H9 (cell line): ENCODE measurements at places on chromosomes 2 and 18. TPM values are rescaled to one million over a fixed set of nuclear protein-coding genes. Genes with fewer than 3 reads are reported as not detected.

GRCh38 chr2:232323328-232323650, 55.3 kb upstream of the ALPP start:
- H3K27me3 ChIP-seq, result no peaks in the 10 kb centered on the region
- no peak overlapping the region for H3K4me3 ChIP-seq
- H3K36me3 ChIP-seq, result no peaks in the 10 kb centered on the region
- DNase-seq, result no peak
- no peak overlapping the region for H3K27ac ChIP-seq

CROCC2 gene
- total RNA-seq, result not detected in 2 replicates

IL36B gene
- not detected in 2 replicates for total RNA-seq

DNA sequence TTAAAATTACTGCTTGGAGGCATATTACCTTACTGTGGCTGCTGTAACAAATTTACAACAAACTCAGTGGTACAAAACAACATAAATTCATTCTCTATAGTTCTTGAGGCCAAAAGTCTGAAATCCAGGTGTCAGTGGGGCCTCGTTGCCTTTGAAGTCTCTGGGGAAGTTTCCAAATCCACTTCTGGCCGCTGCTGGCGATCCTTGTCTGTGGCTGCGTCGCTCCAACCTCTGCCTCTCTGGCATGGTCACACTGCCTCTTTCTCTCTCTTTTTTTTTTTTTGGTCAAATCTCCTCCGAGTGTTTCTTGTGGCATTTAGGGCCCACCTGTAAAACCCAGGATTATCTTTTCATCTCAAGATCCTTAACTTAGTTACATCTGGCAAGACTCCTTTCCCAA, 182.8 kb downstream of the ST6GAL2 start:
- H3K4me3 ChIP-seq, result no peak overlapping the region
- H3K36me3 ChIP-seq, result no peaks in the 10 kb centered on the region
- H3K27ac ChIP-seq, result no peak overlapping the region
- no peaks in the 10 kb centered on the region for H3K27me3 ChIP-seq
- no peaks in the 10 kb centered on the region for H3K4me1 ChIP-seq

- no peaks in the 10 kb centered on the region for H3K27me3 ChIP-seq
- no peaks in the 10 kb centered on the region for H3K36me3 ChIP-seq
- no peaks in the 10 kb centered on the region for H3K4me1 ChIP-seq
- H3K27ac ChIP-seq, result no peak overlapping the region
- H3K4me3 ChIP-seq, result no peak overlapping the region
Observed at GRCh38 chr18:55633032-55633431, 45.0 kb upstream of the TCF4 start.

WDR35 gene
- 16.2 and 16.7 TPM in 2 replicates for total RNA-seq

GPR148 gene
- not detected in 2 replicates for total RNA-seq

DNA sequence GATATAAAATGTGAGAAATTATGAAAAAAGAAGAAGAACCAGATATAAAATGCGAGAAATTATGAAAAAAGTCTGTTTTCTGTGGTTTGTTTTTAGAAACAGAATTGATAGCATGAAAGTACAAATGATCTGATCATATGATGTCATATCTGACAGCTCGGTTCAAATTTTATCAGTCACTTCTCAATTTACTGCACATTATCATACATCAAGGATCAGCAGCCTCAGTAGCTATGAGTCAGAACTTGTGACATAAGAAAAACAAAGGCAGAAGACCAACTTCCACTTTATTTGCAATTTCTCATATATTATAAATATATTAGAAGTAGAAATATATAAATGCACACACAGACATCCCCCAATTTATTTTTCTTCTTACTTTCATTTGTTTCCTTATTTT, 634.0 kb downstream of the LRP1B start:
- no peaks in the 10 kb centered on the region for H3K27me3 ChIP-seq
- no peaks in the 10 kb centered on the region for H3K4me1 ChIP-seq
- no peak overlapping the region for H3K27ac ChIP-seq
- no peak overlapping the region for H3K4me3 ChIP-seq
- H3K36me3 ChIP-seq, result no peaks in the 10 kb centered on the region

- H3K4me1 ChIP-seq, result no peaks in the 10 kb centered on the region; the same call in 1 of the 2 replicates
- H3K27me3 ChIP-seq, result no peaks in the 10 kb centered on the region
- no peak overlapping the region for H3K27ac ChIP-seq
- DNase-seq, result no peak
Observed at GRCh38 chr2:203591642-203592041, 56.5 kb upstream of the RAPH1 start.

G6PC2 gene
- not detected in 2 replicates for total RNA-seq

ZSWIM2 gene
- total RNA-seq, result not detected in 2 replicates

GRCh38 chr2:4053769-4054493, 350.6 kb downstream of the DCDC2C start:
- H3K4me1 ChIP-seq, result no peaks in the 10 kb centered on the region
- peaks cover 10% of the 10 kb centered on the region; the same call in 1 of the 2 replicates for H3K36me3 ChIP-seq
- H3K4me3 ChIP-seq, result no peak overlapping the region
- no peak for DNase-seq
- H3K27me3 ChIP-seq, result no peaks in the 10 kb centered on the region
- H3K27ac ChIP-seq, result no peak overlapping the region

DNA sequence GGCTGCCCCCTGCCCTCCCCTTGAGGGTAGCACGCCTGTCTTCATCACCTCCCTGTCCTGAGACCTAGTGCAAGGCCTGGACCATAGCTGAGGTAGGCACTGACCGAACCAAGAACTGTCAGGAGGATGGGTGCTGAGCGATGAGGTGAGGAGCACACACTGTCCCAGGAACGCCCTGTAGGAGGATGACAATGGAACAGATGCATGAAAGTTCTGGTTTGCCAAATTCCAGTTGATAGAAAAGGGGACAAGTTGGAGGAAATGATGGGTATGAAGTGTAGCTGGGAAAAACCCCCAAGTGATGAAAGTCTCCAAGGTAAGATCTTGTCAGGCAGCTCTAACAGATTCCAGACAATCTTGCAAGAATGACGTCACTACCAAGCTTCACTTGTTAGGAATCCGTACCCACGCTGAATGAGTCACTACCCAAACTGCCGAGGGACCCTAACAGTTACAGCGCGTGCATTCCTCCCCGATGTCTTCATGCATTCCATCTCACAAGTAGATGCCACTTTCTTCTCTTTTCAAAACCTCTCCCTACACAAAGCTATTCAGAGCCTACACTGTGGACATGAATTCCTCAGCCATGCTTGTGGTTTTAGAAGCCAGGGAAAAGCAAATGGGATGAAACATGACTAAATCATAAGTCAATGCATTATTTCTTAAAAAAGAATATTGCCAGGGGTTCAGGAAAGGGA, 27.6 kb downstream of the MRPL33 start:
- no peaks in the 10 kb centered on the region for H3K36me3 ChIP-seq
- no peaks in the 10 kb centered on the region for H3K27me3 ChIP-seq
- H3K4me1 ChIP-seq, result no peaks in the 10 kb centered on the region

DNA sequence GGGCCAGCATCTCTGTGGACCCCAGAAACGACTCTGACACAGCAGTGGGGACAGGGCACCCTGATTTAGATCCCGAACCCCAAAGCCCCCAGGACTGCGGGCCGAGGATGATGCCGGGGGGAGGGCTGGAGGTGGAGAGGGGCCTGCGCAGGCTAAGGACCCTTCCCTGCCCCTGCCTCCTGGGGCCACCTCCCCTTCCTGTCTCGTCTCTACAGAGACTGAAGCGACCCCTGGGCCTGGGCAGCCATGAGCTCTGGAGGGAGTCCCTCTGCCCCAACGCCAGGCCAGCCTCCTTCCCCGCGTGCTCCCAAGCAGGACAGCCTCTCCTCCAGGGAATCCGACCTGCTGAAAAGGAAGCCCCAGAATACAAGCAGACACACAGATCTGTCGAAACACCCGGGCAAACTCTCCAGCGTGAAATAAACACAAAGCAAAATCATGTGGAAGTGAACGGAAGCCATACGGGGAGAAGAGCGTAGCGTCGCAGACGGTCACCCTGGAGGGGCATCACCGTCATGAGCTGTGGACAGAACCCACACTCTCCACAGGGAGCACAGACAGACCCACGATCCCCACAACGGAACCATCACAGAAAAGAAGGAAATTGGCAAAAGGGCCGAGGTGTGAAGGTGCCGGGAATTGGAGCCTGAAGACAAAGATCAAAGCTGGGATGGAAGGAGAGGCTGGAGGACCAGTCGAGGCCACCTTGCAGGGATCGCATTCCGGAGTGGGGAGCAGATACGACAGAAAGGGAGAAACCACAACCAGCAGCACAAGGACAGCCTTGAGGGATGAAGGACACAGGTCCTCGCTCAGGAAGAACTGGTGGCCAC, 51.0 kb upstream of the CTDP1 start:
- DNase-seq, result no peak
- H3K27ac ChIP-seq, result no peak overlapping the region
- H3K4me3 ChIP-seq, result no peak overlapping the region
- peaks cover 3% of the 10 kb centered on the region; the same call in 2 of the 3 replicates for H3K36me3 ChIP-seq

- H3K36me3 ChIP-seq, result no peaks in the 10 kb centered on the region; the same call in 2 of the 3 replicates
- peak overlapping the region; percentile 72 for H3K4me3 ChIP-seq
Observed at GRCh38 chr2:104862058-104862941, 8.4 kb downstream of the POU3F3 start.

DNA sequence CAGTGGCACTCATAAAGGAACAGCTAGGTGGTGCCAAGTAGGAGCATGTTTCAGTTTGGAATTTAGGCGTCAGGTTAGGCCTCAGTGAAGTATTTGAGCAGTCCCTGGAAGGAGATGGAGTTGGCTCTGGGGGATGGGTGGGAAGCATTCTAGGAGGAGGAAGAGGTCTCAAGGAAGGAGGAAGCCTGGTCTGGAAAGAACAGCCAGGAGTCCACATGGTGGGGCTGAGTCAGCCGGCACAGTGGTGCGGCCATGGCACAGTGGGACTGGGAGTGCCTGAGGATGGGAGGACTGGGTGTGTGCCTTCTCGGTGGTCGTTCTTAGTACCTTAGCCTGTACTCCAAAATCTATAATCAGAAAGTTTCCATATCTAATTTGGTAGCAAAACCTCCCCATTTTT, 373.3 kb downstream of the PTPRM start:
- no peaks in the 10 kb centered on the region; the same call in 1 of the 2 replicates for H3K27me3 ChIP-seq
- DNase-seq, result no peak
- no peaks in the 10 kb centered on the region for H3K4me1 ChIP-seq
- no peaks in the 10 kb centered on the region for H3K36me3 ChIP-seq

KLHL41 gene
- not detected in 2 replicates for total RNA-seq

GRCh38 chr18:7367336-7367735, 136.4 kb downstream of the LRRC30 start:
- no peak overlapping the region for H3K27ac ChIP-seq
- no peaks in the 10 kb centered on the region for H3K27me3 ChIP-seq
- no peak overlapping the region for H3K4me3 ChIP-seq
- H3K4me1 ChIP-seq, result no peaks in the 10 kb centered on the region
- no peaks in the 10 kb centered on the region; the same call in 2 of the 3 replicates for H3K36me3 ChIP-seq
- DNase-seq, result peak; percentile 43

GRCh38 chr2:150441226-150441625, 46.2 kb downstream of the RND3 start:
- H3K36me3 ChIP-seq, result peaks cover 10% of the 10 kb centered on the region
- no peak for DNase-seq
- H3K27me3 ChIP-seq, result no peaks in the 10 kb centered on the region
- H3K4me1 ChIP-seq, result no peaks in the 10 kb centered on the region

- no peaks in the 10 kb centered on the region for H3K4me1 ChIP-seq
- H3K27me3 ChIP-seq, result no peaks in the 10 kb centered on the region
Observed at GRCh38 chr2:11932962-11933361, 186.5 kb downstream of the LPIN1 start.

FBXO41 gene
- total RNA-seq, result 15.4 and 16.2 TPM in 2 replicates

GRCh38 chr2:30631051-30631671, 176.1 kb downstream of the CAPN13 start:
- no peak for DNase-seq
- H3K4me1 ChIP-seq, result no peaks in the 10 kb centered on the region; the same call in 1 of the 2 replicates
- no peak overlapping the region for H3K4me3 ChIP-seq
- H3K27me3 ChIP-seq, result no peaks in the 10 kb centered on the region
- no peak overlapping the region for H3K27ac ChIP-seq

ST6GAL2 gene
- total RNA-seq, result 7.6 and 7.8 TPM in 2 replicates

DNA sequence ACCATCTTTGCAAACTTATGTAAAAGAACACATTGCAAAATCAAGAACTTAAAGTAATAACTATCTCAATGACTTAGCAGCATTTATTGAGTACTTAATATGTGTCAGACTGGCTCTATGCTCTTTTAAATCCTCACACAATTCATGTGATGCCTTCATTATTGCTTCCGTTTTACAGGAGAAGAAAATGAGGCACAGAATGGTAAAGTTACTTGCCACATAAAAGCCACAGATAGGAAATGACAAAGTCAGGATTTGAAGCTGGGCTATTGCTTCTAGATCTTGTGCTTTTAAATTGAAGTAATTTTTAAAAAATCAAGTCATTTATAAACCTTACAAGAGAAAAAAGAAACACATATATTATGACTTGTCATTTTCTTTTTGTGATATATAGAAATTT, 174.2 kb downstream of the WDR7 start:
- H3K27me3 ChIP-seq, result no peaks in the 10 kb centered on the region
- DNase-seq, result no peak
- no peak overlapping the region for H3K4me3 ChIP-seq
- no peaks in the 10 kb centered on the region for H3K36me3 ChIP-seq
- no peaks in the 10 kb centered on the region for H3K4me1 ChIP-seq

DNA sequence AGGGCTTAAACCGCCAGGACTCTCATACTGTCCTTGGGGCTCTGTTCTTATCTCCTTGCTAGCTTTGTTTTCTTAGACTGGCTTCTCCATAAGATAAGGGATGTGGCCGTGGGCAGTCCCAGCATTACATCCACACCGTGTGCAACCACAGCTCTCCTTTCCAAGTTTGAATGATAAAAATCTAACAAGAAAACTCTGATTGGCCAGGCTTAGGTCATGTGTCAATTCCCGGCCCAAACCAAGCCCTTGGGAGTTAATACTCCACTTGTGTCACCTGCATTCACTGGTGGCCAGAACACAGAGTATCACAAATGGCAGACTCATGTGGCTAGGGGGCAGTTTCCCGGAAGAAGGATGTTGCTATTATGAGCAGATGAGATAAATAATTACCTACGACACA, 43.2 kb upstream of the KDM3A start:
- no peaks in the 10 kb centered on the region for H3K36me3 ChIP-seq
- no peaks in the 10 kb centered on the region for H3K27me3 ChIP-seq
- no peak for DNase-seq
